ENCODE measurements at places on chromosomes 2 and 18. TPM values are rescaled to one million over a fixed set of nuclear protein-coding genes. Genes with fewer than 3 reads are reported as not detected.

- no peak overlapping the region for H3K27ac ChIP-seq
- no peak overlapping the region for H3K4me3 ChIP-seq
- H3K27me3 ChIP-seq = peaks cover 71% of the 10 kb centered on the region
- no peak for DNase-seq
- H3K4me1 ChIP-seq = peaks cover 38% of the 10 kb centered on the region
These were observed 3.6 kb downstream of the IHH start for GRCh38 chr2:219056896-219057708.

- no peak overlapping the region for H3K4me3 ChIP-seq
- no peak overlapping the region for H3K27ac ChIP-seq
- peaks cover 17% of the 10 kb centered on the region for H3K4me1 ChIP-seq
These were observed 14.7 kb downstream of the RRM2 start for GRCh38 chr2:10137053-10137843.

The DNAJC5G gene
- total RNA-seq = not detected

The SFXN5 gene
- 5.4 TPM for total RNA-seq

The COL6A3 gene
- 1.3 TPM for total RNA-seq

- H3K27me3 ChIP-seq = no peaks in the 10 kb centered on the region
- DNase-seq = peak; percentile 57
- H3K4me3 ChIP-seq = peak overlapping the region; percentile 49
- no peak overlapping the region for H3K27ac ChIP-seq
- no peaks in the 10 kb centered on the region for H3K36me3 ChIP-seq
These were observed 14.5 kb downstream of the PDCD1 start for GRCh38 chr2:241844066-241844728.

DNA sequence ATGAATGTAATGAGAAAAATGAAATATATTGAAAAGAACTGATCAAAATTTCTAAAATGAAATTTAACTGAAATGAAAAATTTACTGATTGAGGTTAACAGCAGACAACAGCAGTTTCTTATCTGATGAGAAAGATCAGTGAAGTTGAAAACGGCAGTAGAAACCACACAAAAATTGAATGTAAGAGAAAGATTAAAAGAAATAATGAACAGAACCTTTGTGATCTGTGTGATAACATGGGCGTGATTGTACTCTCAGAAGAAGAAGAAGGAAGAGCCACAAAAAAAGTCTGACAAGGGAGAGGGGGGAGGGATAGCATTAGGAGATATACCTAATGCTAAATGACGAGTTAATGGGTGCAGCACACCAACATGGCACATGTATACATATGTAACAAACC is 45.2 kb downstream of the FAM117B start:
- H3K27ac ChIP-seq = no peak overlapping the region
- DNase-seq = peak; percentile 20
- no peak overlapping the region for H3K4me3 ChIP-seq
- H3K27me3 ChIP-seq = no peaks in the 10 kb centered on the region
- peaks cover 4% of the 10 kb centered on the region for H3K36me3 ChIP-seq

DNA sequence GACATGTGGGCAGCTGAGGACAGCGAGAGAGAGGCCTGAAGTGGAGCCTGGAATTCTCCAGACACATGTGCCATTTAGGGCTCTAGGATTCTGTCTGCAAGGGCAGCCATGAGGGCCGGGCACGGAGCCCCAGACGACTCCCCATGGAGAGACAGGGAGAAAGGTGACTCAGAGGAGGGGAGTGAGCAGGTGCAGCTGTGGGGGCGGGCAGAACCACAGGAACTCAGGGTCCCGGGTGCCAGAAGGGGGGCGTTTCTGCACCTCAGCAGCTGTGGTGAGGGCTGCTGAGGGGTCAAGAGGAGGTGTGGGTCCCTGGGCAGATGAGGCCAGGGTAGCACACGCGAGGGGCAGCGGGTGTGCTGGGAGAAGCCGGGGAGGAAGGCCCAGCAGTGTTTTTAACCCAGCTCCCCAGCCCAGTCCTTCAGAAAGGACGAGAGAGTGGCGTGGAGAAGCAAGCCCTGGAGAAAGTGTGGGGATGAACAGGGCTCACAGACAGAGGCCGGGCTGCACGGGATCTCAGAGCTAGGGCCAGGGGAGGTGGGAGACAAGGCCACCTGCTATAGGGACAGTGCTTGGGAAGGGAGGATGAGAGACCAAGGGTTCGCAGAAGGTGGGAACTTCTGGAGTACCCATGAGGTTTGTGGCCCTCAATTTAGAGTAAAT is 7.6 kb downstream of the GPR17 start:
- DNase-seq = no peak
- no peak overlapping the region for H3K27ac ChIP-seq
- H3K27me3 ChIP-seq = no peaks in the 10 kb centered on the region
- peaks cover 11% of the 10 kb centered on the region for H3K4me1 ChIP-seq
- H3K36me3 ChIP-seq = no peaks in the 10 kb centered on the region

DNA sequence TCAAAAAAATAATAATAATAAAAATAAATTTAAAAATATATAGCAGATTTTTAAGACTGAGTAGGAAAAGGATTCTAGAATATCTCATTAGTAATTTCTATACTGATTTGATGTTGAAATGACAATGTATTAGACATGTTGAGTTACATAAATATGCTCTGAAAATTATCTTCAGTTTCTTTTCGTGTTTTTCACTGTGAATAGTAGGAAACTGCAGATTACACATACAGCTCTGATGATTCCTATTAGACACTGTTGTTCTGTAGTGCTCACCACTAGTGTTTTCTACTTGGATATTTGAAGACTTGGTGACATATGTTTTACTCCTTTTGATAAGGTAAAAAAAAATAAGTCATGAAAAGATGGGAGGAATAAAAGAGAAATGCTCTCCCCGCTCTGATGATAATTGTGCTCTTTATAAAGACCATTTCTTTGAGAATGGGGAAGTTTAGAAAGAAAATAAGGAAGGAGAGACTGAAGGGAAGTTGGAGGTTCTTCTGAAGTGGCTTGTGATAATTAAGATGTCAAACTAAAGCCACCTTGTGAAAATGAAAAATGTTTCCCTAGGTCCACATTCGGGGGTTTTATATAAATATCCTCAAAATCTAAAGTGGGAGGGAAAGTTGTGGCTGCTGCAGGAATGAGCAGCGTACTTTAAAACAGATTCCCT is 52.9 kb downstream of the SLC9A2 start:
- H3K4me1 ChIP-seq = no peaks in the 10 kb centered on the region
- no peak overlapping the region for H3K27ac ChIP-seq
- H3K36me3 ChIP-seq = no peaks in the 10 kb centered on the region
- no peaks in the 10 kb centered on the region for H3K27me3 ChIP-seq
- DNase-seq = no peak

The UGT1A3 gene
- total RNA-seq = not detected

DNA sequence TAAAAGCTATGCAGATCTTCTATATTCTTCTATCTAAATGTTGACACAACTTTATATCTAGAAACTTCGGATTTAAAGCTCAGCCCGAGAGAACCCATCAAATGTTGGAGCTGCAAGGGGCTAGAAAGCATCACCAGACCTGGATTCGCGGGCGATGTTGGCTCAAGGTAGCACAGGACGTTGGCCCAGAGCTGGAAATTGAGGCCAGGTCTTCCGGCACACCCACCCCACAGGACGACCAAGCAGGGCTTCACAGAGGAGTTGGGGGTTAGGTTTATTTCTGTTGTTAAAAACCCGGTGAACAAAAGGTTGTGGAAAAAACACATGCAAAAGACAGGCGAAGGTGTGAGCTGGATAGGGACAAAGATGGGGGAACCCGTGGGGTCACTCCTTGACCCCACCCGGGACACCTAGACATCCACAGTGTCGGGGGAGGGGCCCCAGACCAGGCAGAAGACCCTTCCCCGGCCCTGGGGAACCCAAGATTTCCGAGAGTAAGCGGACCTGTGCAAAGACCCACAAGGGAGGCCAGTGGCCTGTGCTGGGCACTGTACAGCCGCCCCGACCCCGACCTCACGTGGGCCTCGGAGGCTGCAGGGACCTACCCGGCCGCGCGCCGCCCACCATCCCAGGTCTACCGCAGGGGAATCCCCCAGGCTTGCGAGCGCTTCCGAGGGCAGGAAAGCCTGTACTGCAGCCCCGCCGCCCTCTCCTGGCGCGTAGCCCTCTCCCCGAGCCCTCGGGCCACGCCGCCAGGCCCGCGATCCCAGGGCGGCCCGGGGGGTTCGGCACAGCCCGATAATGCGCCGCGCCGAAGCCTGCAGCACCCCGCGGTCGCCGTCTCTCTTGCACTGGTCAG is 1.8 kb upstream of the AGBL5 start:
- peak; percentile 61 for DNase-seq
- peak overlapping the region; percentile 41 for H3K27ac ChIP-seq
- H3K27me3 ChIP-seq = no peaks in the 10 kb centered on the region

DNA sequence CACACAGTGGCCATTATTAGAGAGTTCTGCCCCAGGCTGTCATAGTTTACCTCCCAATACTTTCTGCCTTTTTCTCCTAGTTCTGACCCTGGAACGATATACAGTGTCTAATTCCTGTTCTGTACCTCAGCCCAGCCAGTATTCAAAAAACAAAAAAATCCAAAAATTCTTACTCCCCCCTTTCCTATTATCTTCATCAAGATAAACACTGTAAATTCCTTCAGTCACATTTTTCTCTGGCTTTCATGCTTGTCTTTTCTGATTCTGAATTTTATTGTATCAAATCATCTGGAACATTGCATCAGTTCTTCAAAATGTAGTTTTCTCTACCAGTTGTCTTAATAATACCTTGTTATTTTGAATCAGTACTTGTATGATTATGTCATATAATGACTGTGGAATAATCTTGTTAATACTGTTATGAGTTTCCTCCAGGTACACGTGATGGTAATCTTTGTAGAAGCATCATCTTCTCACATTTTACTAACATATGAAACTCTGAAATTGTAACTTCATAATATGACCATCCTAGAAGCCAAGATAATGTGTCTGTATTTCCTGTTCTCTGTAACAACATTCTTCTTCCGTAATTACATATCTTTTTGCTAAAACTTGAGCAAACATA is 79.0 kb upstream of the NOSTRIN start:
- DNase-seq = no peak
- H3K4me3 ChIP-seq = no peak overlapping the region
- no peaks in the 10 kb centered on the region for H3K27me3 ChIP-seq
- H3K4me1 ChIP-seq = no peaks in the 10 kb centered on the region
- H3K36me3 ChIP-seq = peaks cover 3% of the 10 kb centered on the region

The TWIST2 gene
- not detected for total RNA-seq

GRCh38 chr2:120587279-120587996 is 148.2 kb upstream of the GLI2 start:
- no peaks in the 10 kb centered on the region for H3K4me1 ChIP-seq
- H3K27me3 ChIP-seq = peaks cover 30% of the 10 kb centered on the region
- DNase-seq = no peak
- H3K4me3 ChIP-seq = no peak overlapping the region
- H3K36me3 ChIP-seq = no peaks in the 10 kb centered on the region
- no peak overlapping the region for H3K27ac ChIP-seq

GRCh38 chr2:221518201-221518934 is 53.7 kb downstream of the EPHA4 start:
- no peaks in the 10 kb centered on the region for H3K27me3 ChIP-seq
- H3K27ac ChIP-seq = peak overlapping the region; percentile 87
- peak; percentile 12 for DNase-seq

The IL36B gene
- total RNA-seq = not detected

DNA sequence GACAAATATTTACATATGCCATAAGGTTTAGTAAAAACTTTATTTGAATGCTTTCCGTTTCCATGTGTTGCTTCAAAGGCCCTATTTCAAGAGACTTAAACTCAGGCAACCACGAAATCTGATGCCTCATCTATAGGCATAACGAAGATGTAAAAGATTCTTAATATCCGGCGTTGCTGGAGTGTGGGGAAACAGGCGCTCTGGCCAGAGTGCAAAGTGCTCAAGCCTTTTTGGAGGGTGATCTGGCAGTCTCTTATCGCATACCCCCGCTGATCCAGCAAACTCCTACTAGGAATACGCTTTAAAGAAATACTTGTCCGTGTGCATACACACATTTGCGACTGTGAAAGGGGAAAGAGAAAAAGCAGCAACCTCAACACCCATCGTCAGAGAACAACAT is 108.8 kb downstream of the NOL10 start:
- no peak overlapping the region for H3K27ac ChIP-seq
- no peak for DNase-seq
- H3K36me3 ChIP-seq = peaks cover 56% of the 10 kb centered on the region
- H3K4me1 ChIP-seq = no peaks in the 10 kb centered on the region
- no peaks in the 10 kb centered on the region for H3K27me3 ChIP-seq

DNA sequence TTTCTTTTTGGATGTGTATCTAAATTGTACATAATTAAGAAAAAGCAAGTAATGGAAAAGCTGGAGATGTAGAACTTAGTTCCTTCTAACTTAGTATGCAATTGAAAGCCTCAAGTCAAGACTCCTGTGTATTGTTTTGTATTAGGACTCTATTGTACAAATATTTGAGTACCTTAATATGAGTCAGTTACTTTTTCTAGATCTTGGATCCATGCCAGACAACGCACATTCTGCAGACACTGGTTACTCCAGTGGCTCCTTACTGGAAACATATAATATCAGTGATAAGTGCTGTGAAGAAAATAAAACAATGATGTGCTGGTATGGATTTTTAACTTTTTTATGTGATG is 1.5 kb downstream of the SLC39A10 start:
- no peaks in the 10 kb centered on the region for H3K27me3 ChIP-seq
- peak overlapping the region; percentile 97 for H3K27ac ChIP-seq
- H3K4me3 ChIP-seq = peak overlapping the region; percentile 94
- peaks cover 14% of the 10 kb centered on the region for H3K4me1 ChIP-seq

The METTL8 gene
- 11.5 TPM for total RNA-seq
